Activated CD8-positive, alpha-beta memory T cell treated with anti-CD3 and anti-CD28 coated beads, Interleukin-2, amount 50 U/mL, for 4 hours (primary cell): ENCODE measurements at places on chromosomes 12 and 14.
A peak's percentile ranks its signal among the peaks of the same experiment; 100 is the strongest.

DNA sequence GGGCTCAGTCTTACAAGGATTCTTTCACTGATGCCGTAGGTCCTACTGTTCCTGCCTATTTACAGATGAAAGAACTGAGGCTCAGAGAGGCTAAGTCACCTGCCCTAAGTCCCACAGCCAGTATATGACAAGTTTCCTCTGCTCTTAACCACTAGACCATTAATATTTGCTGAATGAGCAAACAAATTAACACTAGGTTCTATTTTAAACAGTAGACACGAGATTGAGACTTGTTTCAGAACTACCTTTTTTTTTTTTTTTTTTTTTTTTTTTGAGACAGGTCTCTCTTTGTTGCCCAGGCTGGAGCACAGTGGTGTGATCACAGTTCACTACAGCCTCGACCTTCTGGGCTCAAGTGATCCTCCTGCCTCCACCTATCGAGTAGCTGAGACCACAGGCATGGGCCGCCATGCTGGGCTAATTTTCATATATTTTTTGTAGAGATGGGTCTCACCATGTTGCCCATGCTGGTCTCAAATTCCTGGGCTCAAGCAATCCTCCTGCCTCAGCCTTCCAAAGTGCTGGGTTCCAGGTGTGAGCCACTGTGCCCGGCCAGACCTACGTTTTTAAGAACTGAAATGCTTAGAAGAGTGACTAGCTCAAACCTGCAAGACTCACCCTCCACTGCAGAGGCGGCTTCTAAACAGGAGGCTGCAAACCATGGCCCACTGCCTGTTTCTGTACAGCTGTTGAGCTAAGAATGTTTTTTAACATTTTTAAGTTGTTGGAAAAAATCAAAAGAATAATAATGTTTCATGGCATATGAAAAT, 12.9 kb downstream of the SYNE3 start:
- DNase-seq, result no peak

- DNase-seq, result no peak
These were observed 16.5 kb downstream of the SEL1L start for GRCh38 chr14:81516986-81517797.

- peak; percentile 58 for DNase-seq
These were observed 125.6 kb upstream of the FGD4 start for GRCh38 chr12:32273712-32274111.

DNA sequence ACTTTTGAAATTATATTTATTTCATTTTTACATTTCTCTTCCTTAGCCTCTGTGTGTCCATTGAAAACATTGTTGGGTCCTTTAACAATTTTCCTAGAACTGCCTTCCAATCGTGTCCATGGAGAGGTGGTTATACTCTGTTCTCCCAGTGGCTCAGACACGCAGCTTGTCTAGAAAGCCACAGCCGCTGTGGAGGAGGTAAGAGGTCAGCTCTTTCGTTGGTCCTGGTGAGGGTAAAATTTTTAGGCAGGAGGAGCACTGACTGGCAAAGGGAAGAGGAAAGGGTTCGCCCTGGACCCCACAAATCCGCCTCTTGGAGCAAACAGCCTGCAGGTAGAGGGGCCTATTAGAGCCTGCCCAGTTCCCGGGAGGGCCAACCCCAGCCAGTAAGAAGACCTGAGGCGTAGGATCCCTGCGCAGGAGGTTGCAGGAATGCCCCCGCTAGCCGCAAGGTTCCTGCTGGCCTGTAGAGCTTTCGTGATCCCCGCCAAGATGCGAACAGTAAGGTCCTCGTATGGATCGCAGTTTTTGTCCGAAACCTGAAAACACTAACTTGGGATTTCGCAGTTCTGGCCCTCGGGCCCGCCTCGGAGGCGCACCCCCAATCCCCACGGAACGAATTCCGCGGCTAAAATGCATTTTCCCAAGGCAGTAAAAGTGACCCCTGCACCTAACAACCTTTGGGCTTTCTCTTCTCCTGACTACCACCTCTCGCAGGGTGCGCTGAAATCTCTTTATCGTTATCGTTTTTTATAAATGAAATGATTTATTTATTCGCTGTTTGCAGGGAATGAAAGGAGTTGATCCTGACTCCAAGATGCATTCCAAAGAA, 7.5 kb upstream of the PAX9 start:
- DNase-seq, result no peak
